ENCODE measurements at places on chromosomes 5 and 9. TPM values are rescaled to one million over a fixed set of nuclear protein-coding genes. Genes with fewer than 3 reads are reported as not detected.

The SH3TC2 gene
- 7.2 TPM for total RNA-seq

The ACOT12 gene
- total RNA-seq: not detected

The ANGPTL2 gene
- total RNA-seq: under 0.01 TPM

The SPINK6 gene
- total RNA-seq: not detected

The OXCT1 gene
- 8.2 TPM for total RNA-seq

The SLC9A3 gene
- total RNA-seq: 2.6 TPM

The CFAP90 gene
- total RNA-seq: not detected

The STKLD1 gene
- 0.48 TPM for total RNA-seq

The CDO1 gene
- total RNA-seq: not detected

The ALDH1A1 gene
- total RNA-seq: 6.2 TPM

The SPACA9 gene
- total RNA-seq: 0.72 TPM

The ABCA1 gene
- 63.1 TPM for total RNA-seq

The CYSRT1 gene
- 6.0 TPM for total RNA-seq

The LCN10 gene
- total RNA-seq: not detected

The FOXD4L4 gene
- not detected for total RNA-seq

The VCAN gene
- 145 TPM for total RNA-seq

The PCDHB13 gene
- 0.24 TPM for total RNA-seq

The STXBP1 gene
- total RNA-seq: 7.2 TPM

The NDUFS4 gene
- total RNA-seq: 130 TPM

The MSMP gene
- total RNA-seq: not detected

The GARIN3 gene
- not detected for total RNA-seq

The SYNPO gene
- 1.5 TPM for total RNA-seq

The PCDHA3 gene
- under 0.01 TPM for total RNA-seq

The ERP44 gene
- total RNA-seq: 7.5 TPM

The LHX3 gene
- total RNA-seq: not detected

The TYRP1 gene
- not detected for total RNA-seq

The PCDHA13 gene
- total RNA-seq: not detected

The RANBP17 gene
- 7.7 TPM for total RNA-seq

The PGM5 gene
- total RNA-seq: under 0.01 TPM

The AGTPBP1 gene
- total RNA-seq: 18.5 TPM

The TMC1 gene
- not detected for total RNA-seq

The ZBTB6 gene
- 16.8 TPM for total RNA-seq

The LCN2 gene
- 154 TPM for total RNA-seq

The SHC3 gene
- under 0.01 TPM for total RNA-seq

The SGCD gene
- 0.96 TPM for total RNA-seq
